ENCODE measurements at places on chromosomes 4 and X.

- DNase-seq, result no peak
These were observed 276.0 kb downstream of the KLHL13 start for GRCh38 chrX:117840645-117841044.

DNA sequence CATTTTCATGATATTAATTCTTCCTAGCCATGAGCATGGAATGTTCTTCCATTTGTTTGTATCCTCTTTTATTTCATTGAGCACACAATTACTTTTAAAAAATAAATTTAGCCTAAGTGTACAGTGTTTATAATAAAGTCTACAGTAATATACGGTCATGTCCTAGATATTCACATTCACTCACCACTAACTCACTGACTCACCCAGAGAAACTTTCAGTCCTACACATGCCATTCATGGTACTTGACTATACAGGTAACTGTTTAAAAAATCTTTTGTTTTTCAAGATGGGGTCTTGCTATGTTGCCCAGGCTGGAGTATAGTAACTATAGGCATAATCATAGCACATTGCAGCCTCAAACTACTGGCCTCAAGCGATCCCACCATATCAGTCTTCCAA lies 348.1 kb downstream of the RAPGEF2 start:
- DNase-seq, result no peak

GRCh38 chr4:182809417-182810102 lies 107.6 kb downstream of the DCTD start:
- DNase-seq, result no peak

DNA sequence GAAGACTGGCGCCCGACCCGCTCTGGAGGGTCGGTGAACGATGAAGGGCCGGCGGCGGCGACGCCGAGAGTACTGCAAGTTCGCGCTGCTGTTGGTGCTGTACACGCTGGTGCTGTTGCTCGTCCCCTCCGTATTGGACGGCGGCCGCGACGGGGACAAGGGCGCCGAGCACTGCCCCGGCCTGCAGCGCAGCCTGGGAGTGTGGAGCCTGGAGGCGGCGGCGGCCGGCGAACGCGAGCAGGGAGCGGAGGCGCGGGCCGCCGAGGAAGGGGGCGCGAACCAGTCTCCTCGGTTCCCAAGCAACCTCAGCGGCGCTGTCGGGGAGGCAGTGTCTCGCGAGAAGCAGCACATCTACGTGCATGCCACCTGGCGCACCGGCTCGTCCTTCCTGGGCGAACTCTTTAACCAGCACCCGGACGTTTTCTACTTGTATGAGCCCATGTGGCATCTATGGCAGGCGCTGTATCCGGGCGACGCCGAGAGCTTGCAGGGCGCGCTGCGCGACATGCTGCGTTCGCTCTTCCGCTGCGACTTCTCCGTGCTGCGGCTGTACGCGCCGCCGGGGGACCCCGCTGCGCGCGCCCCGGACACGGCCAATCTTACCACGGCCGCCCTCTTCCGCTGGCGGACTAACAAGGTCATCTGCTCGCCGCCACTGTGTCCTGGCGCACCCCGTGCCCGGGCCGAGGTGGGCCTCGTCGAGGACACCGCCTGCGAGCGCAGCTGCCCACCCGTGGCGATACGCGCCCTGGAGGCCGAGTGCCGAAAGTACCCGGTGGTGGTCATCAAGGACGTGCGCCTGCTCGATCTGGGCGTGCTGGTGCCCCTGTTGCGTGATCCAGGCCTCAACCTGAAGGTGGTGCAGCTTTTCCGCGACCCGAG lies 568 bp downstream of the CHST7 start:
- peak; percentile 49 for DNase-seq

- DNase-seq, result no peak
These were observed 123.7 kb upstream of the PSAPL1 start for GRCh38 chr4:7558436-7558835.

DNA sequence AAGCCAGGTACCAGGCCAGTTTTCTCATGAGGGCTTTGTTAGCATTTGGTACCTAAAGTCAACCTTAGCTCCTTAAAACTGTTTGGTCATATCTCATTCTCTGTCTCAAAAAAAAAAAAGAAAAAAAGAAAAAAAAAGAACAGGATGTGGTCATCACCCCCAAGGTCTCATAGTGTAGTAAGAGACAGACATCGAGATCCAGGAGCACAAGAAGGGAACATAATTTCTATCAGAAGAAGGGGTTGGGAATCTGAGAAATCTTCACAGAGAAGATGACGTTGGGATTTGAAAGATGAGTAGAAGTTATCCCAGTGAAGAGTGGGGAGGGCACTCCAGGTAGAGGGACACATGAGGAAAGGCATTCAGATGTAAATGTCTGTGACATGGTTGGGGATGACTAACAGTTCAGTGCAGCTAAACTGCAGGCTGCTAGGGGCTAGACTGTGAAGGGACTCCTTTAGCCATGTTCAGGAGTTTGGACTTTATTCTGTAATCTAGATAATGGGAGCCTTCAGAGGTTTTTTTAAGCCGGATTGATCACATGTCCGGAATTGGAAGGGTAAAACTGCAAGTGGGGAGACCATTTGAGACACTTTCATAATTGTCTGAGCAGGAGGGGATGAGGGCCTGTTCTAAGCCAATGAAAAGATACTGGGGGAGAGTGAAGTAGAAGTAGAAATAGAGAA lies 26.9 kb upstream of the GJB1 start:
- no peak for DNase-seq

DNA sequence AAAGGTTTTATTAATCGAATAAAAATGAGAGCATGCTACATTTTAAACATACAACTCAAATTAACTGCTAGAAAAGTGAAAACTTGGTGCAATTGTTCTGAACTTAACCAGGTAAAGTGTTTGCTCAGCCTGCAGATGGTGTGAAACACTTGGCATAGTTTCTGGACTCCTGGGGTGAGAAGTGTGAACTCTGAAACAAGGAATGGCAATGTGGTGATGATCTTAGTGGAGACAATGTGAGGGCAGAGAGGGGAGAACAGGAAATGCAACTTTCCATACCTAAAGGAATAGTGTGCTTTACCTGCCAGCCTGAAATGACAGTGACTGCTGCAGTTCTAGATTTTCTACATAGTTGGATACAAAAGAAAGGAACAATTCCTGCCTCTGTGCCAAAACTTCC lies 57.4 kb downstream of the CCSER1 start:
- DNase-seq, result no peak

- no peak for DNase-seq
These were observed 122.5 kb upstream of the GALNT7 start for GRCh38 chr4:173046144-173046543.

DNA sequence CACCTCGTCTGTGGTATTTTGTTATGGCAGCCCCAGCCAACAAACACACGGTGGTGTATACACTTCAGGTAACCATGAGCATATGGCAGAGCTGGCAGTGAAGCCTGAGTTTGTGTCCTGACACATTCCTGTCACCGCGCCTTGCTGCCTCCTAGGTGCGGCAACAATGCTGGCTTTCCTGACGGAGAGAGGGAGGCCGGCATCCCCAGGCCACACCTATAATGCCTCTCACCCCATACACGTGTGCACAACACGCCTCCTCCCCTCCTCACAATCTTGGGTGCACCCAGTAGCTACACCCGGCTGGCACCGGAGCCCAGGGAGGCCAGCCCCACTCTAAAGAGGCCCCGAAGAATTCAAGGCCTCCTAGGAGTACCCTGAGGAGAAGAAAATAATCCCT lies 158.5 kb downstream of the NSUN7 start:
- DNase-seq, result no peak

DNA sequence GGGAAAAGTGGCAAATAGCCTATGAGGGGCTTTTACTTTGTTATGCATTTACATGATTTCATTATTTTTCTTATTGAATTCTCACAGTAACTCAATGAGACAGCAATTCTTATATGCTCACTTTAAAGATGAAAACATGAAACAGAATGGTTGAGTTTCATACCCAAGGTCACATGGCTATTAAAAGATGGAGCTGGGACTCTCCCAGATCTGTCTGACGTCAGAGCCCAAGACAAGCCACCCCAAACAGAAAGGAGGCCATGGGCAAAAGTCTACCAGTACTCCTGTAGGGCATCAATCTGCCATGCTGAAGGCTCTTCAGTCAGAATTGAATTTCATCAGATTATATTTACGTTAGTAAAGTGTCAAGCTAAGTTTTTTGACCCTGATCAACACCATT lies 13.2 kb downstream of the HSD17B11 start:
- no peak for DNase-seq

DNA sequence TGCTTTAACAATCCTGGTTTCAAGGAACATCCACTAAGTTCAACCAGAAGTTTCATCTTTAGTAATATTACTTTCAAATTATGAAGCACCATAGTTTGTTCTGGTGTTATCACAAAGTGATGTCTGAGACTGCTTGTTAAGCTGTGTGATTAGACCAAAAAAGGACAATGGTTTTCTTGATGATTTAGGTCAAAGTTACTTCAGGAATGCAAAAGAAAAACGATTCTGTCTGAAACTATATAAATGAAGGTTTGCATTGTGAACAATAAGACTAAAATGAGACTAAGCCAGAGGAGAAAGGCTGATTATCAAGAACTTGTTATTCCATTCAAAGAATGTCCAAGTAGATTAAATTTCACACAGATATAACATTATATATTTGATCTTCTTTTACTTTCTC lies 122.4 kb upstream of the ETNPPL start:
- DNase-seq, result no peak

GRCh38 chr4:111492496-111492895 lies 652.8 kb upstream of the FAM241A start:
- no peak for DNase-seq

- DNase-seq, result no peak
These were observed 124.8 kb upstream of the SORBS2 start for GRCh38 chr4:185936650-185937376.

GRCh38 chr4:141501931-141502330 lies 134.5 kb upstream of the IL15 start:
- DNase-seq, result no peak

- DNase-seq, result no peak
These were observed 1015.7 kb downstream of the FSTL5 start for GRCh38 chr4:161148051-161148450.

- no peak for DNase-seq
These were observed 57.0 kb upstream of the FTHL17 start for GRCh38 chrX:31128855-31129254.

DNA sequence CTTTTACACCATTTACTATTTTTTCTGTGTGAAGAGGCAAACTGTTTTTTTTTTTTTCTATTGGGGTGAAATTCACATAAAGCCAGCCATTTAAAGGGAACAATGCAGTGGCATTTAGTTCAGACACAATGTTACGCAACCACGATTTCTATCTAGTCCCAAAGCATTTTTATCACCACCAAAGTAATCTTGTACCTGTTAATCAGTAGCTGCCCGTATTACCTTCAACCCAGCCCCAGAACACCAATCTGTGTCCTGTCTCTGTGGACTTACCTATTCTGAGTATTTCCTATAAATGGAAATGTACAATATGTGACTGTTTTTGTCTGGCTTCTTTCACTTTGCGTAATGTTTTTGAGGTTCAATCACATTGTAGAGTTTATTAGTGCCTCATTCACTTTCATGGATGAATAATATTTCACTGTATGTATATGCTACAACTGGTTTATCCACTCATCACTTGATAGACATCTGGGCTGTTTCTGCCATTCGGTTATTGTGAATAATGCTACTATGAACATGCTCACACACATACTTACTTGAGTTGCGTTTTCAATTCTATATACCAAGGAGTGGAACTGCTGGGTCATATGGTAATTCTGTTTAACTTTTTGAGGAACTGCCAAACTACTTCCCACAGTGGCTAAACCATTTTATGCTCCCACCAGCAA lies 116.2 kb downstream of the CDS1 start:
- DNase-seq, result no peak

DNA sequence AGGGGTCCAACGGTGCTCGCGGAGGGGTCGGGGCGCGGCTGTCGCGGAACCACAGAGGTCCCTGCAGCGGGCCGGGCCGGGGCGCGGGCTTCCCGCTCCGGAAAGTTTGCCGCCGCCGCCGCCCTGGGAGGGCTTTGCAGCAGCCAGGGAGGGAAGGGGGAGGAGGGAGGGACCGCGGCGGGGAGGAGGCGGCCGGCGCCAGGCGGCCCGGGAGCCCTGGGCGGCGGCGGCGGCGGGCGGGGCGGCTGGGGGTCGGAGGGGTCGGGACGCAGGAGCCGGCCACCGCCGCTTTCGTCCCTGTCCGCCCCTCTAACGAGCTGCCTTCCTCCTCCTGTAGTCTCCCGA lies 375 bp downstream of the FGFR3 start:
- no peak for DNase-seq

DNA sequence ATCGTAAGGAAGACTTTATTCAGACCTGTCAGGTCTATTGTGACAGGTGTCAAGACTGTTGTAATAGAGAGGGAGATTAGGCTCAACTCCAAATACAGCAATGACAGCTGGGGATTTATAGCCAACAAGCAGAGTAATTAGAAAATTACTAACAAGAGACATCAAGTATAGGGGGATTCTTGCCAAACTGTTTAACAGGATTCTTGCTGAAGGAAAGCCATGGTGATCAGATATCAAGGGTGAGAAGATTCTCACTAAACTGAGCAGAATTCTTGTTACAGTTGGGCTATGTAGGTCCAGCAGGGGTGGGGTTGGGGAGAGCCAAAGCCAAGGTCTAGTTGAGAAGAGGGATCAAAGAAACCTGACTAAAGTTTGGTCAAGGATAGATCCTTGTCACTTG lies 461.0 kb upstream of the GALNT7 start:
- DNase-seq, result no peak

DNA sequence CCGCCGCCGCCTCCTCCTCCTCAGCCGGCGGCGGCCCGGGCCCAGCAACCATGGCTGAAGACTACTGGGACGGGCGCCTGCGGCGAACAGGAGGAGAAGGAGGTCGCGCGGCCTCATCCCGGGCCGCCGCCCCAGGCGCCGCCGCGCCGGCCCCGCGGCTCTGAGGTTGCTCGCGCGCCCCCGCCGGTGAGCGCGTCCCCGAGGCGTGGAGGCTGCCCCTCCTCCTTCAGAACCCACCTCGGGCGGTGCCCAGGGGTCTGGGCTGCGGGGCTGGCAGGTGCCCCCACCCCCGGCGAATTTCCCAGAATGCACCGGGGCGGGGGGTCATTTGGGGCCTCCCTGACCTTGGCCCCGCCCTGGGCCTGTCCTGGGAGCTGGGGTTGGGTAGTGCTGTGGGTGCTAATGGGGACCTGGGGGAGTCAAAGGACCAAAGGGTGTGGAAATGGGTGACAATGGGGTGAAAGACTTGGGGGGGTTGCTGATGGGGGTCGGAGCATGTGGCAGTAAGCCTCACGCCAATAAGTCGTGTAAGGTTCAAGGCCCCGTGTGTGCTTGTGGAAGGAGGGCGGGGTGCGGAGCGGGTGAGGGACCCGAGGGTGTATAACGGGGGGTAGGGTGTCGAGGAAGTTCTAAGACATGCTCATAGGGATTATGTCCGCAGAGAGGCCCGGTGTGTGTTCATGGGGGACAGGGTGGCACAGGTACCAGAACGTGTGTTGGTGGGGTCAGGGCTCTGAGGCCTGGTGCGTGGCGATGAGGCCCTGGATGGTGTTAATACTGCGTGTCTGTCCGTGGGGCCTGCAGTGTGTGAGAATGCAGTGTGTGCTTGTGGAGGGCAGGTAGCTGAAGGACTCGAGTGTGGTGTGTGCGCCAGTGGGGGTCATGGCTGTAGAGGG lies 687 bp downstream of the CDK16 start:
- DNase-seq, result peak; percentile 23

- no peak for DNase-seq
These were observed 120.8 kb downstream of the ZNF518B start for GRCh38 chr4:10336471-10336870.

- DNase-seq, result no peak
These were observed 552.0 kb downstream of the STIM2 start for GRCh38 chr4:27412613-27413012.
